NCI-H2081 treated with DMSO at 0.1 percent for 48 hours (cell line): ENCODE measurements at places on chromosomes 5 and 9.

DNA sequence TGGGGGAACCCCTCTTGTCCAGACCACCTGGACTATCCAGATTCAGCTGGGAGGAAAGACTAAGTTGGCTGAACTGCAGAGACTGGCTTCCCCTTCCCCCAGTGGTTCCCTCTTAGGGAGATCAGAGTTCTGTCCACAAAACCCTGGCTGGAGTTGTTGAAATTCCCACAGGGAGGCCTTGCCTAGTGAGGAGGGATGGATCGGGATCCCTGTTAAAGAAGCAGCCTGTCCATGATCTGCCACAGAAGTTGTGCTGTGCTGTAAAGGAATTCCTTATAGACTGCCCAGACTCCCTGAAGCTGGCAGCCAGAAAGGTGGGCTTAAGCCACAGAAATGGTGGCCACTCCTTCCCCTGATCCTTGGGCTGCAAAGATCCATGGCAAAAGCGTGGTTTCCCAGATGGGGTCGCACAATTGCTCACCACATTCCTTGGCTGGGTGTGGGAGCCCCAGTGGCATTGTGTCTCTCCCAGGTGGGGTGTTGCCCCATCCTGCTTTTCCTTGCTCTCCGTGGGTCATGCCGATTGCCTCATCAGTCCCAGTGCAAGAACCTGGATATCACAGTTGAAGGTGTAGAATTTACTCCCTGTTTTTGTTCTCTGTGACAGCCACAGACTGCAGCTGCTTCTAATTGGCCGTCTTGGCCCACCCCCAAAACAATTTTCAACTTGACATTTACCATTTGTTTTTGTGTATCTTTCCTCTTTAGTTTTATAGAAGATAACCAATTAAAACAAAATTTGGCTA, 342.4 kb downstream of the FGF10 start:
- DNase-seq, result no peak

- no peak for DNase-seq
Measured at GRCh38 chr5:42876375-42876844, 64.7 kb upstream of the SELENOP start.

DNA sequence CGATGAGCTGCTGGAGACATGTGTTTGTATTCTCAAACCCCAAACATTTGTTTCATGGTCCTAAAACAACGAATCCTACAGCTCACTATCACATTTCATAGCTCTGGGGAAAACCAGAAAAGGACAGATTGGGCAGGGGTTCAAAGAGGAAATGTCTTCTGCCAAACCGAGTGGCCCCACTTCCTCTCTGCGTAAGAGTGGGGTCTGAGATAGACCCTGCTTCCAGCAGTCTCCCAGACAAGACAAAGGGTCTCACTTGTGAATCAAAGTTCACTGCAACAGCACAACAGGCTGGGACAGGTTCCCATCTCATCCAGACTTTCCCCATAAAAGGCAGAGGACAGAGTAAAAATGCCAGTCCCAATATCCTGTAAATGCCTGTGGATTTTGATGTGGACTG, 276.2 kb upstream of the SLC24A2 start:
- DNase-seq, result no peak

GRCh38 chr5:103375350-103375749, 116.8 kb downstream of the MACIR start:
- DNase-seq, result no peak

- no peak for DNase-seq
Measured at GRCh38 chr9:81892440-81892839, 35.8 kb upstream of the SPATA31D4 start.

DNA sequence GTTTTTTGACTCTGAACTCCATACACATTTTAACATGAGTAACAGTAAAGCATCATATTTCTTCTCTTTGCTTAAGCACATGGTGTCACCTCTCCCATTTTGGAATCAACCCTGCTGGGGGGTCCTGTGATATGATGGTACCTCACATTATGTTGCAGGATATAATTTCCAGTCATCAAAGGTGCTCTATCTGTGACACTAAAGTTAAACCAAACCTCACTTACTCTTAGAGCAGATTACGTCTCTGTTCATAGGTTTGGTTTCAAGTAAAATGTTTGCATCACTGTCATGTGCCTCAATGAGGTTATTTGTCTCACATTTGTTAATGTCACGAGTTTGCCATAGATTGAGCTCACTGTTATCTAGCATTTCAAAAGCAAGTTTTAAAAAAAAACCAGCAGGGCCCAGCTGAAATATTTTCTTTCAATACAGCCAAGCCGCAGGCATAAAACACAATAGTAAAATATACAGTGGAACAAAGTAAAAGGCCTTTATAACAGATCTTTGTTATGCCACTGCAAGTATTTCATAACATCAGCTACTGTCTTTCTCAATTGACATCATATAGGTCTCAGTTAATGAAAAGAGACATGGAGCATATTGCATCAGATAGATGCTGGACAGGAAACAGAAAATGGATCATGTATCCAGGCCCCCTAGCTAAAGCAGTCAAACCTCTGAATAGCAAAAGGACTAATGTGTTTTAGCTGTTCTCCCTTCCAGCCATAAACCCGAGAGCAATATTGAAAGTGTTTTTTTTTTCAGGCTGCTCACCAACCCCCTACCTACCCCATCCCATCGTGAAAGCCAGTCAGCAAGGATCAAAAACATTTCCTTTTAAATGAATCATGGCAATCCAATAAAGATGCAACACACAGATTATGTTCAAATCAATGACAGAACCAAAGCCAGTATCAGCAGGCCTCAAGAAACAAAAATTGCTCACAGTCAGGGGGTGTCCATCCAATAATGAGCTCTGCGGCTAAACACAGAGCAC, 182.1 kb upstream of the ITGA1 start:
- DNase-seq, result no peak

DNA sequence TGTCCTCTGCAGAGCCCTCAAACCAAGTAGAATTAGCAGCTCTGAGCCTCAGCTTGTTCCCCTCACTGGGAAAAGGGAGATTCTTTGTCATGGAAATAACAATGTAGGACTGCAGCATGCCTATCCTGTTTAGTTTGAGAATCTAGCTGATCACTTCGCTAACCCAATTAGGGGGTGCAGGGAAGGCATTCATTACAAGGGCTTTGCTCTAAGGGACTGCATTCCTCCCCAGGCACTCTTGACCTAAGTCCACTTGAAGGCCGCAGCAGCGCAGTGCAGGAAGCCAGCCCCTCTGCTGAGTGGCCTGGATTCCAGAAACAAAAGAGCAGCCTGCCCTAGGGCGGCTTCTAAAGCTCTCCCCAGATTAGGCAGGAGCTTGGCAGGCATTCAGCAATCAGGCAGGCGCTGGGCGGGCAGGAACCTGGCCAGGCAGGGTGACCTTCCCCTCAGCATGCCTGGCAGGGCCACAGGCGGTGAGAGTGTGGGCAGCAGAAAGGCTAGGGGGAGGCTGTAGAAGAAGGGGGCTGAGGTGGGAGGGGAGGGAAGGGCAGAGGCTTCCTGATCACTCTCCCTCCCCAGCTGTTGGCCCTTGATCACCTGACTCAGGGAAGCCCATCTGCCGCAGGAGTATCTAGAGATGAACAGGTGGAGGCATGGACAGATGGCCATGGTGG, 24.8 kb downstream of the CCNJL start:
- no peak for DNase-seq

GRCh38 chr9:27457445-27457844, 66.6 kb upstream of the IFNK start:
- DNase-seq, result no peak

DNA sequence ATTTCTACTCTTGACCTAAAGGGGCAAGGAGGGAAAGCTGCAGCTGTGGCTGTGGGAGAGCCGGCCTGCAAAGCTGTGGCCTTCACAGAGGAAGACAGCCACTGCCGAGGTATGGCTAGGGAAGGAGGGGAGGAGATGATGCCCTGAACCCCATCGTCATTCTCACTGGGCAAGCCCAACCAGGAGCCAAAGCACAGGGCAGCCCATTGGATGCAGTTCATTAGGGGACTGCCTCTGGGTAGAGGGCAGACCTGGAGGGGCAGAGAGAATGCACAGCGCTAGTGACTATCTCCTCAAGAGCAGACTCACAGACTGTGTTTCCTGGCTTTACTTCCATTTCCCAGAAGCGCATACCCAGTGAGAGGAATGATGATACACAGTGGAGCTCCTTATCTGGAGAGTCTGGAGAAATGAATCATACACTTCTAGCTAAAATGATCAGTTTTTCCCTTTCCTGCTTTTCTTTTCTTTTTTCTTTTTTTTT, 47.2 kb upstream of the TTC23L start:
- no peak for DNase-seq

DNA sequence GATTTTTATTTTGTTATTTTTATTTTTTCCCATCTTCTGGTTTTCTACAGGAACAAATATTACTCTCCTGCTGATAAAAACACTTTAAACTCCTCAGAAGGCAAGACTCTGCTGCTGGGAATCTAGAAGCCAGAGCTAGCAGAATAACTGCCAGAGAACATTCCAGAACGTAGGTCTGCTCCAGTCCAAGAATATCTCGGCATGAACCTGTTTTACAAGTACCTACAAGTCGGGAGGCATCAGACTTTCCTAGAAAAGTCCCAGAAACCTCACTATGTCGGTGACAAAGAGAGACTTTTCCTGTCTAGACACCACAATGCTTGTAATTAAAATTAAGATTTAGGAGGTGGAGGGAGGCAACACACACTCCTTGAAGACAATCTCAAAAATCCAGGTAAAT, 41.4 kb downstream of the FABP6 start:
- DNase-seq, result no peak
